Fibroblast of skin of left biceps (primary cell): ENCODE measurements at places on chromosomes 6 and 20.
A peak's percentile ranks its signal among the peaks of the same experiment; 100 is the strongest.

DNA sequence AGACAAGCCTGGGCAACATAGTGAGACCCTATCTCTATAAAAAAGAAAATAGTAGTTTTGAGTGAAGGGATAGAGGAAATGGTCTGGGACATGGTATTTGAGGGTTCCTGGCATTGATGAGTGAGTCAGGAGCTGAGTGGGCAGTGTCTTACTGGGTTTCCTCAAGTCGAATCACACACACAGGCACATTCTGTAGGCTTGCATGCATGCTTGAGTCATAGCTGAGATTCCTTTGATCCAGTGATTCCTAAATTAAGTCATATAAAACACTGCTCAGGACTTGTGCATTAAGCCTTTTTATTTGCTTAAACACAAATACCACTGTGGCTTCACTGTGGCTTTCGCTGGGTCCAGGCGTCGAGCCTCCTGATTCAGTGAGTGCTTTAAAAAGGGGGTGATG lies 71.8 kb upstream of the TMEM181 start:
- peak; percentile 85 for DNase-seq

DNA sequence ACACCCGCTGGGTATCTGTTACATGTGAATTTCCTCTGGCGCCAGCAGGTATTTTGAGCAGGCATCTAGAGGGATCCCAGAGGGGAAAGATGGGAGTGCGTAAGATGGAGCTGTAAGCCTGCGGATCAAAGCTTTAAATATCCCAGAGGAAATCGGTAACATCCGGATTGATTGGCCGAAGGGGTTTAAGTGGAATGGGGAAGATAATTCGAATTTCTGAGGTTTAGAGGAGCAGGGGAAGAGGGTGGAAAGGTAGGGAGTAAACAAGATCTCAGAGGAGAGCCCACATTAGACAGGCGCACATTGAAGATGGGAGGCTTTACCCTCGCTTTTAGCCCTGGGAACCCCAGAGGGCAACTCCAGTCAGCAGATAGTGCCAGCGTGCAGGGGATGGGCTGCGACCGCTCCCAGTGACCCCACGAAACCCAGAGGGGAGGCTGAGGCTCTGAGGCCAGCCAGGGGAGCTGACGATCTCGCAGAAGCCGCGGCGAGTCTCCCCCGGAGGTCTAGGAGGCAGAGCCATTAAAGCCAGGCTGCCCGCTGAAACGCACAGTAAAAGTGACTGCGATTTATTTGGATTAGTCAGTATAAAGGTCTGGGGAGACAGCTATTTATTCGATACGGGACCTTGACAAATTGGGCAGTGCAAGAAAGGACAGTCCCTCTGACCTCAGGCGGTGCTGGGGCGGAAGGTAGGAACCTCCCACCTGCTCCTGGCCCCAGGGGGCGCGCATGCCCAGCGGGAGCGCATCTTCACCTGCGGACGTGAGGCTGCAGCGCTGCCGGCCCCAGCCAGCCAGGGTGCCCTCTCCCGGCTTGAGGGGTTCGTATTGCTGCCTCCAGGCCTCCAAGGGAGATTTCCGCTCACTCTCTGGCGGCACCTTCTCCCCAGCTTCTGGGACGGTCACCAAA lies 34.3 kb upstream of the TCF21 start:
- DNase-seq = no peak

GRCh38 chr20:6630514-6630913 lies 137.0 kb upstream of the BMP2 start:
- no peak for DNase-seq

- DNase-seq = no peak
Observed at GRCh38 chr6:143743301-143744166, 65.8 kb downstream of the PHACTR2 start.

GRCh38 chr20:23000232-23000947 lies 34.7 kb upstream of the SSTR4 start:
- DNase-seq = no peak

GRCh38 chr6:36724514-36725390 lies 27.1 kb downstream of the RAB44 start:
- no peak for DNase-seq

DNA sequence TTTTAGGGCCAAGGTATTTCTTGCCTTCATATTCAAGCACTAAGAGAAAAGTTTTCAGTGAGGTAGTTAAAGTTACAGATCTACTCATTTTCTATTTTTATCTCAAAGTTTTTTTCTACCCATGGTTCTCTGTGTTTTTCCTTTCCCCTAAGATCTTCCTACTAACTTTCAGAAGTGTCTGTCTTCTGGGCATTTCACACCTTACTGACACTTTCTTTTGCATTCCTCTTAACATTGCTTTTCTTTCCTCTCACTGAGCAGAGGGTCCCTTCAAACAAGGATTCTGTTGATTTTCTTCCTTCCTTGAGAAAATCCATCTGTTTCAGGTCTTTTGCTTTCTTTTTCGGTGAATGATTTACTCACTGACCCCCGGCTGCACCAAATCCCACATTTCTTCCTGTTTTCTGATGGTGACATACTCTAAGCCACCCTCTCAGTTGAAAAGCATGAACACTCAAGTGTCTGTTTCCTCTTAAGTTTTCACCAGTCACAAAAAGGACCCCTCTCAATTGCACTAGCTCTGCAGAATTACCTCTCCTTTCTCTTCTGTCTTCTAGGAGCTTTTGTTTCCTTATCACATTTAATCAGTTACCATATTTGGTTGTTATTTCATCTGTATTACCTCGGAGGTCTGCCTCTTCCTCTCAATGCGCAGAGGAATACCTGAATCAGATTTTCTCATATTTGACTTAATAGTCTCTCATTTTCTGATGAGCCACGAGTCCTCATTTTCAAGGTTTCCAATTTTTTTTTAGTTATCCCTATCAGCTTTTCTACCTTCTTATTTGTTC lies 73.5 kb upstream of the RNF217 start:
- DNase-seq = no peak

DNA sequence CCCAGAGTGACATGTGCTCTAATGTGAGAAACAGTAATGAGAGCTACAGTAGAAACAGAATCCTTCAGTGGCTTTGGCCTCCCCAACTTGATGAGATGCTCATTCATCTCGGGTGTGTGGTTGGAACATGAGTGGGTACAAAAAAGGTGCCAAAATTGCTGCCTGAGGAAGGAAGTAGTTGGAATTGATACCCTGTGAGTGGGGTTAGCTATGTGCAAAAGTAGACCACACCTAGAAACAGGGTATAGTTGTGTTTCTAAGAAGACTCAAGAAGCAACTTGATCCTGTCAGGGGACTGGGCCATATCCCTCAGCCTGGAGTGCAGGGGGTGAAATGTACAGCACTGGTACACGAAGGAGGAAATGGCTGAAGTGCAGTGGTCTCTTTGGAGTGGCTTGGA lies 206.4 kb upstream of the SUPT3H start:
- no peak for DNase-seq

GRCh38 chr6:169315830-169316614 lies 62.4 kb upstream of the THBS2 start:
- DNase-seq = no peak

- no peak for DNase-seq
Observed at GRCh38 chr6:152474354-152474753, 162.8 kb downstream of the SYNE1 start.

DNA sequence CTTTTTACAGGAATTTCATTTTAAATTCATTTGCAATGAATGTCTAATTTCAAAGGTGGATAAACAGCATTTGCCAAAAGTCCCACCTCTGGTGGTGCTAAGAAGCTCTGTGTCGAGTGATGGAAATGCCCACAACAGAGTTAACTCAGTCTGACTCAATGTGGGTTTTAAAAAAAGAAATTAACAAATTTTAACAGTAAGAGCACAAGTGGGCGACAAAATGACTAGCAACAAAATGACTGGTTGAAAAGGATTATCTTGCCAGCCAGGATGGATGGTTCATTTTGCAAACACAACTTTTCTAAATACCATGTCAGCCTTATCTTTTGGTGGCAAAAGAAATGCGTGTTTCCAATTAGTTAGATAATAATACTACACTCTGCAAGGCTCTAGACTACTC lies 14.3 kb upstream of the TAGAP start:
- DNase-seq = no peak

GRCh38 chr6:69005199-69005598 lies 370.1 kb downstream of the ADGRB3 start:
- DNase-seq = no peak

DNA sequence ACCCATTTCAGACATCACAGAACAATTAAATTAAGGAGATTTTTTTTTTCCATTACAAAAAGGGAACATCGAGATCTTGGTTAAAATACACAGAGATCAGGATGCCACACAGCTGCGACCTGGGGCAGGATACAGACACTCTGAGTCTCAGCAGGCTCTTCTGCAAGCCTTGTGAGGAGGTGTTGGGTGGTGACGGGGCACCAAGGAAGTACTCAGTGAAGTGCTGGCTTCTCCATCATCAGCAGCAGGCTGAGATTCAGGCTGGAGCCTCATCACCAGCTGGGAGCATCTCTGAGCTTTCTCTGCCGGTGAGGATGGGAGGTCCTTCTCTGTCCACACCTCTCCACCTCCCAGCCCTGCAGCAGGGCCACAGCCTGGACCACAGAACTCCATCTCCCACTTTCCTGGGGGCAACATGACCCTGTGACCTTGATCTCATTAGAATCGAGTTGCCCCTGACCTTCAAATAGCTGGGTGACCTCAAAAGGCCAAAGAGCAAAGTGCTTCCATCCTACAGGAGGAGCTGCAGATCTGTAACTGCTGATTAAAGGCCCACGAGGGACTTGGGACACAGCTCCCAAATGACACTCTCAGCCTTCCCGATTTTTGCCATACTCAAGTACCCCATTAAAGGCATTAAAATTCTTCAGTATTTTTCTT lies 16.0 kb downstream of the PMEPA1 start:
- no peak for DNase-seq

GRCh38 chr6:53828966-53829697 lies 34.3 kb downstream of the LRRC1 start:
- no peak for DNase-seq

- DNase-seq = no peak
Observed at GRCh38 chr20:61072398-61072797, 179.7 kb upstream of the CDH4 start.

- DNase-seq = no peak
Observed at GRCh38 chr20:44428174-44429016, 47.3 kb upstream of the TTPAL start.

GRCh38 chr6:108739496-108740330 lies 108.5 kb upstream of the ARMC2 start:
- DNase-seq = peak; percentile 28

DNA sequence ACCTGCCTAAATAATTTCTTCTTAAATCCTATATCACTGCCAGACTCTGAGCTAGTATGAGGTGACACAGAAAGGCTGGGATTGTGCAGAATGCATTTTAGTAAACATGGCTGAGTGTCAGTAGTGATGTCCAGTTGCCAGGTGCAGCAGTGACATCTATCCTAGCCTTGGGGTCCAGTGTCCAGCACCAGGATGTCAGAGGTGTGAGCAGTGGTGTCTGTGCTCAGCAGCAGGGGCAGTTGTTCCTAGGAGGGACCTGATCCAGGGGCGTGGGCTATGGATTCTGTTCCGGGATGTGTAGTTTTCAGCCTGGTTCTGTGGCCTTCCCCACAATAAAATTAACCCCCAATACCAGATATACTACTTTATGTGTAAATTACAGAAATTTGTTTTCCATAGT lies 6.0 kb downstream of the HLA-C start:
- DNase-seq = no peak

GRCh38 chr20:55155360-55155759 lies 680.0 kb downstream of the DOK5 start:
- no peak for DNase-seq

DNA sequence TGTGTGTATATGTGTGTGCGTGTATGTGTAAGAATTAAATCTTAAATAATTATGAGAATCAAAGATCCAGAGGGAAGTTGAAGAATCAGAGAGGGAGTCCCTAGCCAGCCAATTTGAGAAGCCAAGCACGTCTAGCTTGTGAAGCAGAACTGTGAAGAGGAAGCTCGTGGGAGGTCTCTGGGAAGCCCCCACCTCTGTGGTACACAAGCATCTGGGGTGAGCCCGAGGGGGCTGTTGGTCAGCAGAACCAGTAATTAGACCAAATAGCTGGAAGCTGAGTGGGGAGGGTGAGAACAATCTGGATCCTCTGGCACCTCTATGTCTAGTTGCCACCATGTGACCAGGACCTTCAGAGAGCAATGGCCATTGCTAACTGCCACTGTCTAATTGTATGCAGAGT lies 310.0 kb upstream of the PRND start:
- DNase-seq = no peak

- DNase-seq = no peak
Observed at GRCh38 chr6:145891565-145891964, 72.6 kb downstream of the SHPRH start.

DNA sequence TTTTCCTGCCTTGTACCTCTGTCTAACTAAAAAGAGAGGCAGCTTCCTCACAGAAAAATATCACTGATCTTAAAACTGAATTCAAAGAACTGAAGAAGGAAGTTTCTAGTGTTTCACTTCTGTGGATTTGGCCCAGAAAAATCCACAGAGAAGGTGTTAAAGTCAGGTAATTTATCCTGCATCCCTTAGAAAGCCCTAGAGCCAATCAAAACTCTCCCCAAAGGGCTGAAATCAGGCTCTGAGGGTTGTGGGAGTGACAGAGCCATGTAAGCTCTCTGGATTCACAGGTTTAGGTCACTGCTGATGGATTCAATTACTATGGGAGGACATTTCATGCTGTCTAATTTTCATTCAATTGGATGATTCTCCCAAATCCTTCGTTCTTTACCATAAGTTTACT lies 152.3 kb downstream of the OR2B2 start:
- no peak for DNase-seq

DNA sequence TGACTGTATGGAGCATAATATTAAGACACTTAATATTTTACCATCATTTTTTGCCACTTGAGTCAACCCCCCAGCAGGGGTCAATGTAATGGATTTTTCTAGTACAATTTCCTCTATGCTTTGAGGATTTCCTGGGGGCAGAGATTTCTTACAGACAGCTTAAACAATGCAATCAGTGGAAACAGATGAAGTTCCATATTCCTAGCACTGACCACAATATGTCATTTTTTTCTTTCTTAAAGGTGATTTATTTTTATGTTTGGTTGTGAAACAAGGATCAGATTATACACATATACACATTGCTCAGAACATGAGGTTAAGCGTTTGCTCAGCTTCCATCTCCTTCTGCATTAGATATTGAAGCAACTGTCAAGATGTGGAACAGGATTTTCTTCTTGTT lies 82.0 kb upstream of the ID4 start:
- peak; percentile 68 for DNase-seq

- DNase-seq = no peak
Observed at GRCh38 chr6:108432143-108432542, 128.6 kb upstream of the FOXO3 start.

- peak; percentile 78 for DNase-seq
Observed at GRCh38 chr6:26270903-26271667, 93.9 kb upstream of the BTN3A2 start.
